ENCODE measurements at places on chromosomes 11 and 22.

DNA sequence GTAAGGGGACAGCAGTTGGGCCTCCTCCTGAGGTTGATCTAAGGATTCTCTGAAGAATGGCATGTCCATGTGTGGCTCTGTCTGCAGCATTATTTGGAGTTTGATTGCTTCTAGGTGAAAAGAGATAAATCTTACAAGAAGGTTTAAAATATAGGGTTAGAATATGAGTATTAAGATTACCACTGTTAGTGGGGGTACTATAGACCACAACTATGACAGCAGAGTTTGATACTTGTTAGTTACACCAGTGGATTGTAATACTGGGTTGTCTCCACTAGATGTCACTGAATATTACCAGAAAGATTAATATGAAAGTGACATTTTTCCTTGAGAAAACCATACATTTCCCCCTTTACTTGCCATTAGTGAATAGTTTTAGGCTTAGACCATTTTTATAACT, 47.9 kb downstream of the ZNF280B start:
- DNase-seq, result peak; percentile 49
- no peak overlapping the region for H3K27ac ChIP-seq
- H3K27me3 ChIP-seq, result no peaks in the 10 kb centered on the region
- no peaks in the 10 kb centered on the region for H3K36me3 ChIP-seq
- no peaks in the 10 kb centered on the region for H3K4me1 ChIP-seq

DNA sequence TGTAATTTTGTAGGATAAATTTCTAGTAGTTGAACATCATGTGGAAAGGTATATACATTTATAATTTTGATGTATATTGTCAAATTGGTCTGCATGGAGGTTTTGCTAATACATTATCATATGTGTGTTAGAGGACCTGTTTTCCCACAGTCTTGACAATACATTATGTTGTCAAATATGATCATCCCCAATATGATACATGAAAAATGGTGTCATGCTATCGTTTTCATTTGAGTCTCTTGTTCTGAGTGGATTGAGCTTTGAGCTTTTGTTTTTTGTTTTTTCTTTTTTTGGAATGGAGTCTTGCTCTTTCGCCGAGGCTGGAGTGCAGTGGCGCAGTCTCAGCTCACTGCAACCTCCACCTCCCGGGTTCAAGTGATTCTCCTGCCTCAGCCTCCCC, 14.1 kb upstream of the CNTF start:
- no peak for DNase-seq
- H3K27me3 ChIP-seq, result no peaks in the 10 kb centered on the region
- no peaks in the 10 kb centered on the region for H3K4me1 ChIP-seq
- H3K36me3 ChIP-seq, result peaks cover 21% of the 10 kb centered on the region

DNA sequence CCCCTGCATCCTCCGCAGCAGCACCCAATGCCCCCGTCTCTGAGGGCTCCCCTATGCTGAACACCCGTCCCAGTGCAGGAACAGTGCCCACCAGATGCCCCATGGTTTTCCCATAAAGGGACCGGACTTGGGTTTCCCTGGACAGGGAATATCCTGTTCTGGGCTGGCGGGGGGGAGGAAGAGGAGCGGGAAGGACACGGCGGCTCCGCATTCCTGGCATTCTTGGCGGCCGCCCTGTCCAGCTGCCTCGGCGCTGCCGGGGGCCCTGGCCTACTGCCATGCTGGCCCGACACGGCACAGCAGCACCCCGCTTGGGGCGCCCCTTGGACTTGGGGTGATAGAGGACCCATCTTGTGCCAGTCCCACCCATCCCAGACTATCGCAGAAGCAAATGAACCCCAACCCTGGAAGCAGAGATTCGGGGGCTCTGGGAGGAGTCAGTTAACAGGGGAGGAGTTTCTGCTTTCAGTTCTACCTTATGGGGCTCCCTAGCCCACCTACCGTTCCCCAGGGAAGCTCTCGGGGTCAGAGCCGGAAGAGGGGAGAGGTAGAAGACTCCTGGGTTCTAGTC, 23.7 kb upstream of the CBX7 start:
- DNase-seq, result no peak
- no peak overlapping the region for H3K27ac ChIP-seq
- peaks cover 3% of the 10 kb centered on the region for H3K4me1 ChIP-seq
- H3K4me3 ChIP-seq, result no peak overlapping the region
- H3K27me3 ChIP-seq, result no peaks in the 10 kb centered on the region

- H3K4me3 ChIP-seq, result no peak overlapping the region
- peaks cover 94% of the 10 kb centered on the region for H3K27me3 ChIP-seq
- H3K36me3 ChIP-seq, result no peaks in the 10 kb centered on the region
- no peak for DNase-seq
- H3K4me1 ChIP-seq, result no peaks in the 10 kb centered on the region
These were observed 56.4 kb downstream of the DHCR7 start for GRCh38 chr11:71391796-71392195.

DNA sequence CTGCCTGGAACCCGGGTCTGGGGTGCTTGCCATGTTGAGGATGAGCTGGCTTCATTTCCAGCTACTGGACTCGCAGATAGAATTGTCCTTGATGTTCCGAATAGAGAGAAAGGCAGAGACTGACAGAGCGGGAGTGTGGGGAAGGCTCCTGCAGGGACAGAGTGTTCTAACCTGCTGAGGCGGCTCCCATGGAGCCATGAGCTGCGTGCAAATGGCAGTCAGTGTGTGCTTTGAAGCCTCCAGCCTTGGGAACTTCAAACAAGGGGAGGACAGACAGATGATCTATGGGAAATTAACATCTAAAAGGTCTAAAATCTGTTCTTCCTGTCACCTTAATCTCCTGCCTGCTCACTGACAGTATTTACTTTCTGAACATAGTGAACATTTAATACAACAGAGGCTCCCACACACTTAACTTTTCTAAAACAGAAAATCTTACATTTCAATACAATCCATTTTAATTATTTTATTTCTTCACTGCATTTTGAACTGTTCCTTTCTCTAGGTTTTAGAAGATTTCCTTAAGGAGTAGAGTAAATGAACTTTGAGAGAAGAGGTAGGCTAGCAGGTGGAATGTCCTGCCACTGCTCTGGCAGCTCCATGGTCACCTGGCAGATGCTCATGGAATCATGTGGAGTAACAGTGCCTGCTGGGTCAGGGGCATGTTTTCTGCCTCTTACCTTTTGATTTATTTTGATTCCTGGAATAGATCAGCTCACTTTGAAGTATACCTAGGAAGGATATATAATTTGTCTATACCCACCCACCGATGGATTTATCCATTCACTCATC, 481.7 kb downstream of the NTM start:
- H3K4me1 ChIP-seq, result no peaks in the 10 kb centered on the region
- no peaks in the 10 kb centered on the region for H3K36me3 ChIP-seq
- no peak for DNase-seq

DNA sequence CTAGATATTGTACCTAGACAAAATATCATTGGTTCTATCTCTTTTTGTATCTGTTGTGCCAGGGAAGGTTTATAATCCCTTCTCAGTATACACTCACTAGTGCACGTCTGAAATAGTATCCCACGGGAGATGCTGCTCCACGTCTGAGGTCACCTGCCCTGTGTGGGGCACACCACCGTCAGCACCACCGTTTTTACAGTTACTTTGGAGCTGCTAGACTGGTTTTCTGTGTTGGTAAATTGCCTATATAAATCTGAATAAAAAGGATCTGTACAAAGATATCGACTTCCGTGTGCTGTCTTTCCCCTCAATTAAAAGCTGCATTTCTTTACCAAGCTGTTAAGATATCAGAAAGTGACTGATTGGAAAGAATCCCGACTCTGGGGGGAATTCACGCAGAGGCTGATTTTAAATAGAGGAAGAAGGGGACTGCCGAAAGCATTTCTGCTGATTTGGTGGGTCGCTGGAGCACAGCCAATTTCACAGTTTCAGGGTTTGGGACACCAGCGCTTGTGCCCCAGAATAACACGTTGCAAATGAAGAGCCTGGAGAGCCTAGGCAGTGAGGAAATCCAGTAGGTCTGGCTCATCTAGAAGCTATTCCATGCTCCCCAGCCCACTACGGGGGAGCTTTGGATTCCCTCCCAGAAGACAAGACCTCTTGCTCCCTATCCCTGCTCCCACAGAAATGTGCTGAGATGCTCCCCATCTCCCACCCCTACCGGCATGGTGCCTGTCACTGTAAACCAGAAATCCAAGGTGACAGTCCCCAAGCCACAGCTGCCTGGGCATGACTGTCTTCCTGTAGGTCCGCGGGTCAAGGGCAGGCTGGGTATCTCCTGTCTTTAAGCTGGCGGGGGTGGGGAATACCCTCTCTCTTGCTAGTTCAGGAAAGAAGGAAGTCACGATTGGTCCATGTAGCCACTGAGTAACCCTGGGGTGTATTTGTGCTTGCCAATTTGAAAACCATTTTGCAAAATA, 12.7 kb upstream of the MYO18B start:
- H3K27me3 ChIP-seq, result 0 out of 2 replicates have a peak, but pooled peaks cover 3% of the 10 kb centered on the region
- no peak overlapping the region for H3K27ac ChIP-seq
- DNase-seq, result no peak
